Right hindlimb (tissue), 1 donor: ENCODE measurements at places on chromosomes 3 and 15.

DNA sequence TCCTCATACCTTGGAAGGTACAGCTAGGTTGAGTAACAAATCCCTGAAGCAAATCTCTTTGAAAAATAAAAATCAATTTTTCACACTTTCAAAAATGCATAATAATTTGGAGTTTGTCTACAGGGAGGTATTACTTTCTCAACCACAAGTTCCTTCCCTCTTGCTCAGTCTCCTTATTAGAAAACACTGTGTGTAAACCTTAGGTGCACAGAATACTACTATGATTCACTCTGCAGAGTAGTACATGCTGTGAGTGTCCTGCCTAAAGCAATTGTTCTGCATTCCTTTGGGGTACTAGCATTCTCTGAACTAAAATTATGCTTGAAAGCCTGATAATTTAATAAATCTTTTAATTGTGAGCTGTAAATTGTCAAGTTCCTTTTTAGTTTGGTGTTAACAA, 115.9 kb upstream of the EPHA3 start:
- no peak for DNase-seq

DNA sequence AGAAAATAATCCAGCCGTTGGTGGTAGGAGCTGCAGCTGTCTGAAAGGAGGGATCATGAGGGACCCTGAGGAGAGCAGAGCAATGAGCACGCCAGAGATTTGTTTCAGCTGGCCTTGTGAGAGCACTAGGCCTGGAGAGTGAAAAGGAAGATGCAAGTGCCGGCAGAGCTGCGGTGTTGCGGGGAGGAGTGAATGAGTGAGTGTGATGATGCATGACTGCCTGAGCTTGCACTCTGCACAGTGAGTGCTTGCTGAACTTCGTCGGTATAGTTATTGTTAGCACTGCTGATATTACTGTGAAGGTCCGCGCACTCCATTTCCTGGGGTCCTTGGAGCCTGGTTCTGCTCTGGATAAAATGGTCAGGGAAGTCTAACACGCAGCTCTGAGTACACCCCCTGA, 23.2 kb downstream of the EIF1B start:
- DNase-seq: no peak

DNA sequence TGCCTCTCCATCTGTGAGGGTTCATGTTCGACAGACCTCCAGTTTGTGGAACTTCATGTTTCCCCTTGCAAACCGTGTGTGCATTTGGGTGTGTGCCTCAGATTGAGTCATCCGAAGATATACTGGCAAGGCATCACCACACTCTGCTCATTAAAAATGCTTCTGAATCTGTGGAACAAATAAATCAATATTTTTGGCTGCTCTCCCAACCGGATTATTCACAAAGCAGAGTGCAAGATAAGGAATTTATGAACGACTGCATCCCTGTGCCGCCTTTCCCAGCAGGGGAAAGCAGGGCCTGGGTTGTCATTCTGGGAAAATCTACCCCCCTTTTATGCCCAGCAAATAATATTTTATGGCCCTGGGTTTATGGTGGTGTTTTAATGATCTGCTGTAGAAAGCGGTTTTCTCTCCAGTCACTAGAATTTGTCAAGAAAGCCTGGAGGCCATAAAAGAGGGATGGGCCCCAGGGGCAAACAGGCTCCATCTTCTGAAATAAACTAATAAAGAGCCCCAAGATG, 4.2 kb upstream of the WNT5A start:
- DNase-seq: no peak

DNA sequence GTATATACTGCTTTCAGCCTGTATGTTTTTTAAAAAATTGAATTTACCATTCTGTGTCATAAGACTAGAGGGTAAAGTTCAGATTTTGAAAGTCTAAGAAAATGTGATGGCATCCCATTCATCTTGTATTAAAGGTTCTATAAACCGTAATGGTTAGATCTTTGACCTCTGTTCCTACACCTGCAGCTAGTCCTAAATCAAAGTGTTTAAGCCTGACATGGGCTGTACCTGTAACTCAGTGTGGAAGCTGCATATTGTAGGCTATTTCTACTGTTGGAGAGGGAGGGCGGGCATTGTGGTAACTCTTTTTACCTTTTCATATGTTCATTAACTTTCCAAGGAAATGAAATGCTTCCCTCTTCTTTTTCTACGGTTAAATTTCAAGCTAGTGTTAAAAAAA, 53.9 kb downstream of the ARHGEF26 start:
- DNase-seq: no peak

DNA sequence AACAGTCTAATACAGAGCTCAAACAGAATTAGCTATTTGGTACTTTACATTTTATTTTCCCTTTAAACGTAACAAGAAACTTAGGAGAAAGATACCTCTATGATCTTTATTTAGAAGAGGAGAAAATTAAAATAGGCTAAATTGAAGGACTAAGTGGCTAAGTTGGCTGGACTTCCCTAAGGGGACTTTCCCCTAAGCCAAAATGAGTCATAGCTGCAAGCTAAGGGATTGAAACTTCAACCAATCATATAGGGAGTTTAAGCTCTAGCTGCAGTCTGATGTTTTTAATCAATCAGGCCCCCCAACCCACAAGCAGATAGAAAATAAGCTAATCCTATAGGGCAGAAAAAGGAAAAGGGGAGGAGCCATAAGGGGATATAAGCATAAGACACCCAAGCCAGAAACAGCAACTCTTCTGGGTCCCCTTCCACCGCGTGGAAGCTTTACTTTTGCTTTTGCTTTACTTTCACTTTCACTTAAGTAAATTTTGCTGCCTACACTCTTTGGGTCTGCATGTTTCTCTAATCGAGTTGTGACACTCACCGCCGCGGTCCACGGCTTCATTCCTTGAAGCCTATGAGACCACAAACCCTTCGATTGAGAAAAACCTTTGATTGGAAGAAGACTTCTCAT, 1108.5 kb upstream of the EPHA6 start:
- no peak for DNase-seq

DNA sequence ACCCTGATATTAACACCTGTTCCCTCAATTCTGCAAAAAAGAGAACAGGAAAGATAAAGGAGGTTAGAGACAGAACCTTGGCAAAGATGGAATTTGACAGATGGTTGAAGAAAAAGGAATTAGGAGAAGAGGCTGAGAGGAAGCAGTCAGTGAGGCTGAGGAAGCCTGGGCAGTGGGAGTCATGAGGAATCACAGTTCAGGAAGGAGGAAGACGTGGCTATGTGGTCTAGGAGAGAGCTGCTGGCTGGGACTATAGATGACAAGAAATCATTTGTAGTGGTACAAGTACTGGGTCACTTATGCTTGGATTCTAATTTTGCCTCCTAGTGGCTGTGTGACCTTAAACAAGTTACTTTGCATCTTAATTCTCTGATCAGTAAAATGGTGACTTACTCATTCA, 49.0 kb downstream of the LARS2 start:
- DNase-seq: no peak

GRCh38 chr15:83927704-83928391, 273.9 kb downstream of the ADAMTSL3 start:
- no peak for DNase-seq

- no peak for DNase-seq
Observed at GRCh38 chr15:48677821-48678220, 32.3 kb upstream of the FBN1 start.

DNA sequence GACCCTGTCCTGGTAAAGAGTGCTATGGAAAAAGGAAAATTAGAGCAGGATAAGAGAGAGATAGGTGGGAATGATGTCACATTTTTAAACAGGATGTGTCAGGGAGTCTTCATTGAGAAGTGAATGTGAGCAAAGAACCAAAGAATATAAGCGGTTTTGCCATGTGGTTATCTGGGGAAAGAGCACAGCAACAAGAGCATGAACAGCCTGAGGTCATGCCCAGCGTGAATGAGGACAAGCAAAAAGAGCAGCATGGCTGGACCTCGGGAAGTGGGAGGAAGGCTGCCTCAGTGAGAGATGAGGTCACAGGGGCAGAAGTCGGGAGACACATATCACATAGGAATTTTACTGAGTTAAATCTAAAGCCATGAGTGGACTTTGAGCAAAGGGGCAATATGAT, 82.8 kb upstream of the HES1 start:
- DNase-seq: no peak

DNA sequence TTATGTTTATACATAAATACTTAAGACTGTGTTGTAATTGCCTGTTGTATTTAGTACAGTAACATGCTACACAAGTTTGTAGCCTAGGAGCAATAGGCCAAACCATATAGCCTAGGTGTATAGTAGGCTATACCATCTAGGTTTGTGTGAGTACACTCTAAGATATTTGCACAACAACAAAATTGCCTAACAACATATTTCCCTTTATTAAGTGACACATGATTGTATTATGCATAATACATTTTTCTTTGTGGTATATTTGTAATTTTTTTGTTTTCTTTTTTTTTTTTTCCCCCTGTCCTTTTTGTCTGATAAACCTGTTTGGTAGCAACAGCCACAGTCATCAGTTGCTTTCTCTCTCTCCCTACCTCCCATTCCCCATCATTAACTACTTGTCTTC, 945.6 kb downstream of the ZPLD1 start:
- no peak for DNase-seq

- DNase-seq: peak; percentile 42
Observed at GRCh38 chr15:74826364-74826819, at the start of gene CPLX3. TSS of gene CPLX3 (plus strand) at chr15:74826627. CDS start at chr15:74826704, 77 bp downstream.

DNA sequence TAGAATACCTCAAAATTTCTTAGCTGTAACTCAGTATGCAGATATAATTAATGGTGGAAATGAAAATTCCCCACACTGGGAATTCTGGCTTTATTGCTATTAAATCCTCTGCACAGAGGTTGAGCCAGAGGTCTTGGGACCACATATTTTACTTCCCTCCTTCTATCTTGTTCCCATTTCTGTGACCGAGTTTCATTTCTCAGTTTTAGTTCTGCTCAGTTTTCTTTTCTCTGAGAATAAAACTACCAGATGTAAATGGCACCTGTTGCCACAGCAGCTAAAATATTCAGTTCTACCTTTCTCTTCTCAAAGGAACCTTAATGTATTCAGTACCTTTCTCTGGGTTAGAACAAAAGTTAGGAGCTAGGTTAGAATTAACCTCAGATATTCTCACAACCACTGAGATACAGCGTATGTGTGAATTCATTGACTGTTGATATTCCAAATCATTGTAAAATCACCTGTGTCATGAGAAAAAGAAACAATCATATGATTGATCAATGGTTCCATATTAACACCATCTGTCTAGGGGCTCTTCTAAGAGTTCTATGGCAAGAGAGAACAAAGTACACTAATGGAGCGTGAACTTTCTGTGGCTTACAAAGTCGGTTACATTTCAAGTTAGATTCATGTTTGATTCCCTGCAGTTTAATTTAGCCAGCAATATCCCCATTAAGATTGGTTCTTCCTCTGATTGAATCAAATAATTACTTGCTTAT, 374.1 kb downstream of the EFHB start:
- no peak for DNase-seq

DNA sequence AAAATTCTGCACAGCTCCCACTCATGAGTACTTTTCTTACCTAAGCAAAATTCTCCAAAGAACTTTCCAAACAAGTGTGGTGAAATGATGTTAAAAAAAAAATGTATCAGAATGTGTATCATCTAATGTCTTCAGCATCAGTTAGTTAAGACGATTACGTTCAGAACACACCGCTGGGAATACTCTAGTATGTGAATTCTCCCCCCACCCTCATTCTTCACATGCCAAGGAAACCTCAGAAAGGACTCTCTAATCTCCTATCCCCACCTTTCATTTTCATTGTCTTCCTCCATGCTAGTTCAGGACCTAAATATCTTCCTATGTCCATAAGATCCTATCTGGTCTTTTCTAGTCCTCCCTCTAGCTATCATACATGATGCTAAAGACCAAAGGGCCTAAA, 457.4 kb downstream of the SHQ1 start:
- no peak for DNase-seq

DNA sequence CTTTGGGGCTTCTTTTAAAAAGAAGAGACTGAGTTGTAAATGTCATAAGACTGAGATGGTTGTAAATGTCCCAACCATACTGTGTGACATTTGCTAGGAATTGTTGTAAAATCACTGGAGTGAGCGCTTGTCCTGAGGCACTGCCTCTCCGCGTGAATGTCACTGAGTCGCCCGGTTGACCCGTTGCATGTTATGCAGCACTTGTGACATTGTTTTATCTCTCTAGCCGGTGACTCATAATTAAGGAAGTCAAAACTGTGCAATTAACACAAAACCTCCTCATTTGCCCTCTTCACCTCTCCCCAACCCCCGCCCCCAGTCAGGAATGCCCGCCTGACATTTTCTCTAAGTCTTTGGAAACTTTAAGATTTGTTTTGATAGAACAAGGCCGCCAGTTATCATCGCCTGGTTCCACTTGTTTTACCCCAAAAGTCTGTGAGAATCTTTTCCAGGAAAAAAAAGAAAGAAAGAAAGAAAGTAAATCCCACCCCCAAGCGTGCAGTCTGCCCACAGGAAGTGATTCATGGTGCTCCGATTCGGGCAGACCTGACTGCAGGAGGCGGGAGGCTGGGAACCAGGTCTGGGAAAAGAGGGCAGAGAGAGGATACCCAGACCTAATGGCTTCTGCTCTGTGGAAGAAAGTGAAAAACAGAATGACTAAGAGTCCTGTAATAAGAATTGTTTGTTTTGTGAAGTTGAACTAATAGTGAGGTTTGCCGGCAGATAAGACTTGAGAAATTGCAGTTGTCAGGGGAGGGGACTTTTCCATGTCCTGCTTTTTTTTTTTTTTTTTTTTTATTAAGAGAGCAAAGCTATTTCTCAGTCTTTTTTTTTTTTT, 84.8 kb downstream of the SMAD3 start:
- peak; percentile 66 for DNase-seq

DNA sequence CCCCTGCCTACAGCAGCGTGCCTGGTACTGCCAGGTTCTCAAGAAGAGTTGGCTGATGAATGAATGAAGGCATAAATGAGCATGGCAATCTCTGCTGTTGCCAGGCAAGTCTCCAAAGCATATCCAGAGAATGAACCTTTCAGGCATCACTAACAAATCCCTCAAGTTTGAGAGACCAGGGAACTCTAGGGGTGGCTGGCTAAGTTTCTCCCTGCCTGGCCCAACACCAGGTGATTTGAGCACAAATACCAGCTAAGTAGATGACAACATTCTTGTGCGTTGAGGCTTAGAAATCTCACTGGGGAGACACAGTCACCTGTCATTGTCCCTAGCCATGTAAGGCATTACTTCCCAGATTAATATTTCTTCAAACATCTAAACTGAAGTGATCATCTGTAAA, 81.4 kb upstream of the PTX3 start:
- DNase-seq: no peak

DNA sequence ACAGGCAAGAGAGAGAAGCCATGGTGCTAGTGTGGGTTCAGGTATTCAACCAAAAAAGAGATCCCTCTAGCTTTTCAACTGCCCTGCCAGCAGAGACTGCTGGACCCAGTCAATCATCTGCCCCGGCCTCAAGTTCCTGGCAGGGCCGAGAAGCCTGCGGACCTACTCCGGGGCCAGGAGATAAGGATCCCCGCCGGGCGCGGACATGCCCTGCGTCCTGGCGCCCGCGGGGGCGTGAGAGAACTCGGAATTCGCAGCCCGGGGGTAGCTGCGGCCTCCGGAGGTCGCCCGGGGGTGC, 821 bp upstream of the MAGI1 start:
- DNase-seq: peak; percentile 31

GRCh38 chr3:140386357-140387100, 291.3 kb upstream of the TRIM42 start:
- DNase-seq: peak; percentile 42

GRCh38 chr15:96888764-96889163, 558.3 kb downstream of the NR2F2 start:
- no peak for DNase-seq

- DNase-seq: no peak
Observed at GRCh38 chr3:196320137-196320536, 2.1 kb upstream of the DYNLT2B start.
